Motor neuron (in vitro differentiated cells): ENCODE measurements at places on chromosomes 3 and 15. TPM values are rescaled to one million over a fixed set of nuclear protein-coding genes. Genes with fewer than 3 reads are reported as not detected.

Gene LRRC57
- 16.6 and 17.2 TPM in 2 replicates for total RNA-seq

Gene ZNF660
- 8.4 and 9.8 TPM in 2 replicates for total RNA-seq

Gene MAP6D1
- 1.2 and 3.5 TPM in 2 replicates for total RNA-seq

Gene CCDC54
- 0.37 TPM in 1 of 2 replicates, not detected in the other for total RNA-seq

Gene P2RY13
- total RNA-seq: 1.8 and 5.5 TPM in 2 replicates

DNA sequence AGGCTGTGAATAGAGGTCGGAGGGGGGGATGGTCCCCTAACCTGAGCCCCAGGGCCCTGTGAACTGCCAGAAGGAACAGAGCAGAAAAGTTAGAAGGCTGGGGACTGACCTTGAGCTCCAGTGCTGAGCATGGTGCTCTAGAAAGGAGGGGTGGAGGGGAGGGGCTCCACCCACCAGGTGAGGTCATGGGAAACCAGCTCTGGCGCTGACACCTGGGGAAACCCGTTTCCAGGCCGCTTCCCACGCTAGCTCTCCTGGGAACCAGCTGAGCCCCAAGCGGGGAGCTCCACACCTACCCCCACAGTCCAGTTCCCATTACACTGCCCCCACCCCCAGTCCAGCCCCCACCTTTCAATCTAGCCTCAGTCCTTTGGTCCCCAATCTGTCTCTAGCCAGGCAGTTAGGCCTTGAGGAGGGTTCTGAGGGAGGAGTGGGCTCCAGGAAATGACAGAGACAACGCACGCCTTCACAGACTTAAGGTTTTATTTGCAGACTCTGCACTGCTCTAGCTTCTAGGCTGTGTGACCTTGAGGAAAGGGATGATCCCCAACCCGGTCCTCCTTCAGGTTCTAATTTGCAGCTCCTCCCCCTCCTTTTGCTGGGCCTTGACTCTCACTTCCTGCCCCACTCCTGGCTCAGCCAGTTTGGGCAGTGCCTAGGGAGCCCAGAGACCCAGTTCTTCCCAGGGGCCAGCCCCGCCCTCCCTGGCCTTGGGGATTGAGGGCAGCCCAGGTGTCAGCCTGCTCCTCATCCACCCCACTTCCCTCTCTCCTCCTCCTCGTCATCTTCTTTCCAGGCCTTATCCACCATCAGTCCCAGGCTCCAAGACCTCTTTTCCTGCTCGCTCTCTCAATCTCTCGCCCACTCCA, 2.1 kb downstream of the RHOV start:
- no peak for ATAC-seq

- no peak for ATAC-seq
Measured at GRCh38 chr3:46462111-46462510, 2.6 kb downstream of the LTF start.

DNA sequence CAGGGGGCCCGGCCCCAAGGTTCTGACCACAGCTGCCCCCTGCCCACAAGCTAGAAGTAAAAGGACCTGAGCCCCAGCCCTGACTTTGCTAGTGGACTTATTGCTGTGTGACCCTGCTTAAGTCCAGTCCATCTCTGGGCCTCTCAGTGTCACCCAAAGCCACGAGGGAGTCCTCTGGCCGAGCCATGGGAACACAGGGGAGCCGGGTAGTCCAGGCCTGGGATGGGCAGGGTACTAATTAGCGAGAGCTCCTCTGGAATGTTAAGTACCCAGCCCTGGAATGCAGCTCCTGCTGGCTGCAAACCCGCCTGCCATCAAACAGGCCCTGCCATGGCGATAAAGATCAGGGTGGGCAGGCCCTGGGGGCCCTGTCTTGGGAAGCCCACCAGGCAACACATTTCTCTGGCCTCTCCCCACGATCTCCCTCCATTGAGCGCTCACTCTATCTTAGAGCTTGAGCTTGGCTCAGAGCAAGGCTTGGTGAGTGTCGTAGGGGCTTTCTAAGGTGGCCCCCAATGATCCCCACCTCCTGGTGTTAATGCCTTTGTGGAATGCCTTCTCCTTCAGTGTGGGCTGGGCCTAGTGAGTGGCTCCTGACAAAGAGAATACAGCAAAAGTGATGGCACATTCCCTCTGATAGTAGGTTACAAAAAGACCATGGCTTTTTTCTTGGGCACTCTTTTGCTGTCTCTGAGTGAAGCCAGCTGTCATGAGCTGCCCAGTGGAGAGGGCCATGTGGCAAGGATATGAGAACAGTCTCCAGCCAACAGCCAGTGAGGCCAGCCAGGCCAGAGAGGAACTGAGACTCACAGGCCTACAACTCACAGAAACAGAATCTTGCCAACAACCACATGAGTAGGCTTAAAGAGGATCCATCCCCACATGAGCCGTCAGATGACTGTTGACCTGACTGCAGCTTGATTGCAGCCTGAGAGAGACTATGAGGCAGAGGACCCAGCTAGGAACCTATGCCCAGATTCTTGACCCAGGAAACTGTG, 133.1 kb downstream of the SMAD6 start:
- peak; percentile 32 for ATAC-seq

- no peak for ATAC-seq
Measured at GRCh38 chr15:100111125-100112060, 230.4 kb downstream of the ADAMTS17 start.
